ENCODE measurements at places on chromosomes 7 and 10.

- DNase-seq = no peak
These were observed 10.8 kb upstream of the NKX2-3 start for GRCh38 chr10:99521765-99522469.

DNA sequence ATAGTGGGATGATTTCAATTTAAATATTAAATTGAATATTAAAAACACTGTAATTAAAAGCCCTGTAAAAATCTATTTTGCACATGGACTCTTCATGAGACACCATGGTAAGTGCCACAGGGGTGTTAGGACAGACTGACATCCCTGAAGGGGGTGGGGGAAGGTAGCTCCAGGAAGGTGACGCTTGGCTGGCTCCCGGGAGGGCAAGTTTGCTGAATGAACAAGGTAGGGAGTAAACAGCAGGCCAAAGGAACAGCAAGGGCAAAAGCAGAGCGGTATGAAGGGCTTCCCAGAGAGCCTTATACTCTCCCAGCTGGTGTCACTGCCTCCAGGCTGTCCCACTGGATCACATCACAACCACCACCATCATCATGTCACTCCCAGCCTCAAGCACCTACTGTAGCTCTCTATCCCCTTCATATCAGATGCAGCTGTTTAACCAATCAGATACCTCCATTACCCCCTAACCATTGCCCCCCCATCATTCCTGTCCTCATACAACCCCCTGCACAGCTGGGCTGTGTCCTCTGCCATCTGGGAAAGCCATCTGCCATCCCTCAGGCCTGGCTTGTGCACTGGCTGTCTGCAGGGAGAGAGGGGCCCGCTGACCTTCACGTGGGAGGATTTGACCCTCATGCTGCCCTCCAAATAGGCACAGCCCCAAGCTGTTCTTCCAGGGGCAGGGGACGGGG, 19.5 kb downstream of the HSPA12A start:
- DNase-seq = no peak

GRCh38 chr10:34222359-34222758, 592.7 kb downstream of the PARD3 start:
- no peak for DNase-seq

DNA sequence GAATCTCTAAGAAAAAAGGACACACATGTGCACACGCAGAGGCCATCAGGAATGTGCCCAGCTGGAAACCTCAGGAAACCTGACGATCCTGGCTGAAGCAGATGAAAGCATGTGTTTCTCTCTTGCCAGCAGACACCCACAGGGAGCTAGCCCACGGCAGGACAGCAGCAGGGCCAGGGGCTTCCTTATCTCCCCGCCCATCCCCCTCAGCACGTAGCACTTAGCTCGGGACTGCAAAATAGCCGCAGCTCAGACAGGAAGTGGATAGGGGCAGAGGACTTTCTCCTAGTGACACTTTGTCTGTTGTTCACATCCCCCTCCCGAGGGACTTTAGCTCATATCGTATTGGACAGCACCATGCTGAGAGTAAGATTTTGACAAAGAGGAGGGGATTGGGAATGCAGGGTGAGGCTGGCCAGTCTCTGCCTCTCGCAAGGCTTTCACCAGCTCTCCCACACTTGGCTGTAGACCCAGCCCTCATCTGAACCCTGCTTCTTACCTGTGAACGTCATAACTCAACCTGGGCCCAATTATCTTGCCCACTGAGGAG, 63.8 kb downstream of the MKI67 start:
- no peak for DNase-seq

GRCh38 chr7:25854059-25854458, 297.9 kb upstream of the NFE2L3 start:
- DNase-seq = no peak

DNA sequence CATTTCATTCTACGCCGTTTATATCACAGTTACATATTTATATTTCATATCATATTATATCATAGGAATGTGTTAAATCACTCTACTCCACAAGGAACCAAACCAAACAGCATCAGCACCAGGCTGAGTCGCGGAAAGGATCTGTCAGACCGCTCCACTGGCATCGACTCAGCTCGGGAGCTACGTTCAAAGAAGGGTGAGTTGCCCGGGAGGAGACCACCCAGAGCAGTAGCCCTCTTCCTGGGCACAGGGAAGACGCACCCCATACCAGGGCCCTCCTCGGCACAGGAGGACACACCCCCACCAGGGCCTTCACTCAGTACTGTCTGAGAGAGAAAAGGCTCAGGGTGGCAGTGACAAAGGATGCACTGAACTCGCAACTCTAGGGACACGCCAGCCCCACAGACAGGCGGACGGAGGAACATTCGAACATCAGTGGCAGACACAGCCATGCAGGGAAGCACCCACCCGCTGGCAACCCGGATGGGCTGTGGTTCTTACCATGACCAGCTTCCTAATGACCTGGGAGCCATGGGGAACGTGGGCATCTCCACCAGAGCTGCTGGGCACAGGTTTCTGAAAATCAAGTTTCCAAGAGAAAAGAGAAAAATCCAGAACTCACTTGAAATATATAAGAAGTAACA, 28.7 kb downstream of the PITRM1 start:
- no peak for DNase-seq

DNA sequence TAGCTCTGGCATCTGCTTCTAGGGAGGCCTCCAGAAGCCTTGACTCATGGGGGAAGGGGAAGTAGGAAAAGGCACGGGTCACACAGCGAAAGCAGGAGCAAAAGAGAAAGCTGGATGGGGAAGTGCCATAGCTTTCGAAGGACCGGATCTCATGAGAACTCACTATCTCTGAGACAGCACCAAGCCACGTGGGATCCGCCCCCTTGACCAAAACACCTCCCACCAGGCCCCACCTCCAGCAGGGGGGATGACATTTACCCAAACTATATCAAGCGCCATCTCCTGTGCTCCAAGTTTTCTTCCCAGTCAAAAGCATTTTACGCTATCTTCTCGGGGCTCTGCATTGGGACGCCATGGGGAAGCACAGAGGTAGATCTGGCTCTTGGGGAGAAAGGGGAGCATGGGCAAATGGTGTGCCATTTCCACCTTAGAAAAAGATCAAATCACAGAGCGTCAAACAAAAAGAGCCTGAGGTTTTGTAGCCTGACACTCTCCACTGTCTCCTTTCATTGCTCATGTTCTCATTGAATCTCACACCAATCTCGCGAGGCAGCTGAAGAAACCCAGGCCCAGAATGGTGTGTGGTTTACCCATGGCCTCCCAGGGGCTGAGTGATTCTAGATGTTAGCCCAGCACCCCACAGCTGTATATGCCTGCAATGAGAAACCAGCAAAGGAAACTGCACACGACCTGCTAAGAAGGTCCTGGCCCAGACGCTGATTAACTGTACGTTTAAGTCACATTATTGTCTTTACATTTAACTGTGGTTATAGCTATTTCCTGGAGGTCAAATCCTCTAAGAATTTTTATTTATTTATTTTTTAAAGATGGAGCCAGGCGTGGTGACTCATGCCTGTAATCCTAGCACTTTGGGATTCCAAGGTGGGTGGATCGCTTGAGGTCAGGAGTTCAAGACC, 8.1 kb upstream of the OLAH start:
- DNase-seq = no peak

DNA sequence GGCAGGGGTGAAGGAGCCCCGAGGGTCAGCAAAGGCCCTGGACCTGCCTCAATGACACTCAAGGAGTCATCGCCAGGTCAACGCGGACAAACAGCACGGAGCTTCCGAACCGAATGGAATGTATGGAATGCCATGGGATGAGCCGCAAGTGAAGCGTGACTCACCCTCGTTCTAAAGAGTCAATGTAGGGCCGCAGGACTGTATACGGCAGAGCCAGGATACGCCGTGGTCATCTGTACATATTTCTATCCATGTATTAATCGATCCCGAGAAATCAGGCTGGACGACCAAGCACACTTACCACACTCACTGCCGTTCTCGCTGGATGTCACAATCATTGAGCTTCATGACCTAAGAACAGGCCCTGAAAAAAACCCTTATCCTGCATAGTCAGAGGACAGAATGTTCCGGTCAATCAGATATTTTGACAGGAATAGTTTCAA, 4.3 kb downstream of the SNX8 start:
- no peak for DNase-seq

DNA sequence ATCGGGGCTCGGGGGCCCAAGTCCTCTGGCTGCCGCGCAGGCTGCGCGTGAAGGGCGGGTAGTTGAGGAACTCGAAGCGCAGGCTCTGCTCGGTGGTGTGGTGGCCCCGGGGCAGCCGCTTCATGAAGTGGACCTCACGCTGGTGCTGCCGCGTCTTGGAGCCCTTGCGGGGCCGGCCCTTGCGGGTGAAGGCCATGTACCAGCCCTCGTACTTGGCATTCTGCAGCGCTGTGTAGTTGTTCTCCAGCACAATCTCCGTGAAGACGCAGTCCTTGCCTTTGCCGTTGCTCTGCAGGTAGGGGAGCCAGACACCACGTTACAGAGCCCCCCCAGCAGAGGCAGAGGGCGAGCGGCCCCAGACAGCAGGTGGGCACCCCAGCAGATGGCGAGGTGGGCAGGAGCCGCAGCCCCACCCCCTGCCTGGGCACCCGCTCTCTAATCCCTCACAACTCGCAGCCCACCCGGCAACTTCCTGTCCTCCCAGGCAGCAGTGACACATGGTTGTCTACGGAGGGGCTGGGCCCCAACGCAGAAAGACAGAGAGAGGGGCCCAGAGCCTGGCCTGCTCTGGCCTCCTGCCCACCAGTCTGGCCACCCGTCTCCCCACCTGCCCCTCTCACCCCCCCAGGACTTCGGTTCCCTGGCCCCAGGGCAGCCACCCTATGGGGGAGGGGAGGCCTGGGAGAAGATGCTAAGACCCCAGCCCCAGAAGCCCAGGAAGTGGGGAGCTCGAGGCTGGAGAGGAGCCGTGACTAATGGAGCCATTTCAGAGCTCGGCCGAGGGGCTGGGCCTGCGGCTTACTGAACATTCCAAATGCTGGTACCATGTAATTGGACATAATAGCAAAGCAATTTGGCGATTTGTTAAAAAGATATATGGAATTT, 5.3 kb downstream of the FGF8 start:
- DNase-seq = no peak

- no peak for DNase-seq
These were observed 151.0 kb upstream of the CHST15 start for GRCh38 chr10:124244256-124244877.

GRCh38 chr10:71504168-71504567, 107.4 kb downstream of the CDH23 start:
- DNase-seq = no peak

- no peak for DNase-seq
These were observed 357.8 kb upstream of the C7orf33 start for GRCh38 chr7:148232784-148233183.

DNA sequence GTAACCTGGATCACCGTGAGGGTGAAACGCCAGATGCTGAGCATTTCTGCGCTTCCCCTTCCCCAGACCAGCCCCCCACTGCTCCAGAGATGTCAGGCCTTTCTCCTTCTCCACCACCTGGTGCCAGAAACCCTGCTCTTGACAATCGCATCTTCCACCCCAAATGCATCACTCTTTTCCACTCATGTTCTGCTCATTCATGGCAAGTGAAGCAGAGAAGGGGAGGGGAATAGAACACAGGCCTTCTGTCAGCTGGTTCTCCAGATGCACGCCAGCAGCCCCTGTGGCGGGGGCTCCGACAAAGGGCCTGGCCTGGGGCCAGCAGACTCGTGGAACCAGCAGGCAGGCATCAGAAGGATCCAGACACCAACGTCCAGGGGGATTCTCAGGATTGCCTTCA, 68.5 kb upstream of the SVIL start:
- DNase-seq = peak; percentile 66

- no peak for DNase-seq
These were observed 20.6 kb upstream of the CHCHD3 start for GRCh38 chr7:133102276-133103060.

DNA sequence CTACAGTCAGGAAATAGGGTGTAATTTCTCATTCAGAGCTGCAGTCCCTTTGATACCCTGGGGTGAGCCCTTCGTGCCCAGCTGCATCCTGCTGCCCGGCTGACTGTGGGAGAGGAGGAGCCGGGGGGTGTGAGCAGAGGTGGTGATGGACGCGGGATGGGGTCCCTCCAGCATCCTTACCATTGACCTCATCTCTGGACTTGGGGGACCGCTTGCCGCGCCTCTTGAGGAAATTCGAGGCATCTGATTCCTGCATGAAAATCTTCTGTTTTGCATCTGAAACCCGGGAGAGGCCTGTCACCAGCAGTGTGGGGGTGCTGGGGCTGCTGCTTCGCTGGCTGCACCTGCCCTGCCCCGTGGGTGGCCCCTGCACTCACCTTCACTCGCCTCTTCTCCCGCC, 816 bp downstream of the UCMA start:
- DNase-seq = no peak

- DNase-seq = no peak
These were observed 181.3 kb downstream of the BAMBI start for GRCh38 chr10:28858646-28859045.

DNA sequence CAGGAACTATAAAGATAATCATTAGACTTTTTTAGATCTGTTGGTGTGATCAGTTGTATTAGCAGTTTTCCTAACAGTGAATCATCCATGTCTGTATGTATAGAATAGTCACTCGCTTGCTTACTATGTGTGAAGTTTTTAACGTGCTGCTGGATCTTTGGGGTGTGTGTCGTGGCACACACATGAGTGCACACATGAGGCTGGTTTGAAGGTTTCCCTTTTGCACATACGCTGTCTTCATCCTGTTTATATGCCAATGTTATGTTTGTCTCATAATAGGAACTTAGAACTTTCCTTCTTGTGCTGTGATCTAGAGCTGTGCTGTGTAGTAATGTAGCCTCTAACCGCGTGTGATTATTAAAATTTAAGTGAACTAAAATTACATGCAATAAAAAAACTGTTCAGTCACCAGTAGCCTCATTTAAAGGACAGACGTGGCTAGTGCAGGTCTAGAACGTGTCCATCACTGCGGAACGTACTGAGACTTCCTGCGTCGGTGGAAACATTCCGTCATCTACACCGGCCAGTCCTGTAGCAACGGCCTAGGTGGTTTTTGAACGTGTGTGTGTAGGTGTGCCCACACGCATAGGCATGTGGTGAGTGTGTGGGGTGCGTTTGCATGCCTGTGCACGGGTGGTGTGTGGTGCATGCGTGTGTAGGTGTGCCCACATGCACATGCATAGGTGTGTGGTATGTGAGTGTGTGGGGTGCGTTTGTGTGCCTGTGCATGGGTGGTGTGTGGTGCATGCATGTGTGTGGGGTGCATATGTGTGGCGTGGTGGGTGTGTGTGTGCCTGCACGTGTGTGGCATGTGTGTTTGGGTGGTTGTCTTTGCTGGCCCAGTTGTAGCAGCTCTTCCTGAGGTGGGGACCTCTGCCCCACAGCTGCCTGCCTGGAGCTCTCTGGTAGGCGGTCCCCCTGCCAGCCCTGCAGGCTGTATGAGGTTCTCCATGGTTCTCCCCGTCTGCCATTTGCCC, 56.6 kb downstream of the INPP5A start:
- DNase-seq = no peak

GRCh38 chr7:74059681-74060588, 23.7 kb upstream of the LIMK1 start:
- DNase-seq = no peak

DNA sequence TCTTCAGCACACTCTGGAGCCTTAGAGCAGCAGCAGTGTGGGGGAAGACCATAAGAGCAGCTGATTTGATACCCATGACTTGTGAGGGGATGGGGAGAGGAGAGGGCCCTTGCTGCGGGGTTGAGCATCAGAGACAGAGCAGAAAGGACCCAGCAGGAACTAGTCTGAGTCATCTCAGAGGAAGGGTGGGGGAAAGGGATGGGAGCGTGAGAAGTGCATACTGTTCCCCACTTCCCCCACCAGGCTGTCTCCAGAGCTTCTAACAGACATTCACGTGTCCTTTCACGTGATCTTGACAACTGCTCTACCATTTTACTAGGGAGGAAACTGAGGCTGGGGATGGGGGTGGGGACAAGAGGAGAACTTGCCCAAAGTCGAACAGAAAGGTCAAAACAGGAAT, 38.7 kb downstream of the FAM241B start:
- no peak for DNase-seq

- no peak for DNase-seq
These were observed 42.3 kb upstream of the SGCE start for GRCh38 chr7:94698275-94698674.
